ENCODE measurements at places on chromosomes 7 and 10. TPM values are rescaled to one million over a fixed set of nuclear protein-coding genes. Genes with fewer than 3 reads are reported as not detected.
A peak's percentile ranks its signal among the peaks of the same experiment; 100 is the strongest.

Gene TMEM139
- polyA plus RNA-seq = 0.19 TPM

DNA sequence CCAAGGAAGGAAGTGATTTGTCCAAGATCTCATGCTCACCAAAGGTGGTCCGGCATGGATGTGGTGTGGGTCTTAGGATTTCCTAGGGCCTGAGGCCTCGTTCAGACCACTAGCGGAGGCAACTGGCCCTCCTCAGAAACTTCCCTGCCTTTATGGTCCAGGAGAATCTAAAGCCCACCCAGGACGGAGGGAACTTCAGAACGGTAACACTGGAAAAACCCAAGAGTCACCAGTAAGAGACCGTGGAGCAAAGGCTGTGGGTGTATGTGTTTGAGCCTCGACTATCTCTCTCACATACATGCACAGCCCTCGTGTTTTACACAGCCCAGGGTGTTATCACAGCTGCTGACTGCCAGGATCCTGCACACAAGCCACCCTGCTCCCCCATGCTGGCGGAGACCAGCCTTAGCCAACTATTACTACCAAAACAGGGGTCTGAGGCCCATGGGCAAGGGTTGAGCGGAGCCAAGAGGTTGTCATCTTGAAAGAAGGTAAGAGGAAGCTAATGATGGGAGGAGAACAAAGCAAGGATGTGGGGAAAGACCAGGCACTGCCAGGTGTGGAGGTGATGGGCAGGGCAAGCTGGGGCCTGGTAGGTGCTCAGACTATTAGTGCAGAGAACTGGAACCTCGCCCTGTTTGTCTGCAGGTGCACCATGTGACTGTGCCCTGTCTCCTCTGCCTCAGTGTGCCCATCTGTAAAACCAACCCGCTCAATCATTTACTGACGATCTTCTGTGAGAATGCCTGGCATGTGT, 170.2 kb upstream of the ZMIZ1 start:
- no peak for DNase-seq
- no peak overlapping the region for H3K27ac ChIP-seq
- no peak overlapping the region for H3K4me3 ChIP-seq
- no peaks in the 10 kb centered on the region for H3K27me3 ChIP-seq

Gene NEUROG3
- not detected for polyA plus RNA-seq

GRCh38 chr7:4519819-4520520, 162.1 kb upstream of the FOXK1 start:
- no peaks in the 10 kb centered on the region for H3K27me3 ChIP-seq
- no peak for DNase-seq
- no peaks in the 10 kb centered on the region for H3K36me3 ChIP-seq
- no peaks in the 10 kb centered on the region for H3K4me1 ChIP-seq

- no peak overlapping the region for H3K27ac ChIP-seq
- H3K27me3 ChIP-seq = no peaks in the 10 kb centered on the region
- H3K4me1 ChIP-seq = no peaks in the 10 kb centered on the region
- no peaks in the 10 kb centered on the region for H3K36me3 ChIP-seq
- DNase-seq = no peak
Observed at GRCh38 chr10:63294781-63295180, 161.7 kb downstream of the NRBF2 start.

GRCh38 chr7:22452142-22452959, 47.6 kb downstream of the STEAP1B start:
- H3K4me3 ChIP-seq = peak overlapping the region; percentile 33
- peak; percentile 74 for DNase-seq
- peaks cover 29% of the 10 kb centered on the region for H3K36me3 ChIP-seq
- H3K27me3 ChIP-seq = no peaks in the 10 kb centered on the region
- no peak overlapping the region for H3K27ac ChIP-seq

DNA sequence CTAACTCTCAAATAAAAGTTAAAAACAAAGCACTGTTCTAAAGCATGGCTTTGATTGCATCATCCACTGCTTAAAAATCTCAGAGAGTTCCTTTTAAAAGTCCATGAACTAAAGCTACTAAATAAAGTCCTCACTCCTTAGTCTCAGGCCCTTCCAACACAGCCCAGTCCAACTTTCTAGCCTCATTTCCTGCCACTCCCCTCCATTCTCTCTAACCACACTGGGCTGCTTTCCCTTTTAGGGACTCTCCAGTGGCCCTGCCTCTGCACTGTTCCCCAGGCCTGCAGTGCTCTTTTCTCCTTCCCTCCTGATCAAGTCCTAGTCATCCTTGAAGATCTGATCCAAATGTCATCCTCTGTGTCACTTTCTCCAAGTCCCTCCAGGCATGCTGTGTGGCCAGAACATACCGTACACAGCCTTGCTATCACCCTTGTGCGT, 56.9 kb upstream of the PPP1R3C start:
- peaks cover 5% of the 10 kb centered on the region for H3K4me1 ChIP-seq
- no peak for DNase-seq
- no peak overlapping the region for H3K4me3 ChIP-seq

GRCh38 chr7:156753630-156754029, 113.1 kb downstream of the RNF32 start:
- no peaks in the 10 kb centered on the region for H3K27me3 ChIP-seq
- peaks cover 26% of the 10 kb centered on the region for H3K36me3 ChIP-seq
- no peaks in the 10 kb centered on the region for H3K4me1 ChIP-seq
- DNase-seq = no peak
- H3K27ac ChIP-seq = no peak overlapping the region

Gene POM121C
- polyA plus RNA-seq = 20.4 TPM

- H3K27ac ChIP-seq = no peak overlapping the region
- H3K4me1 ChIP-seq = no peaks in the 10 kb centered on the region
- H3K36me3 ChIP-seq = peaks cover 16% of the 10 kb centered on the region
- H3K4me3 ChIP-seq = no peak overlapping the region
Observed at GRCh38 chr7:96157856-96158255, 164.0 kb downstream of the SLC25A13 start.

Gene PIK3AP1
- polyA plus RNA-seq = 0.07 TPM

DNA sequence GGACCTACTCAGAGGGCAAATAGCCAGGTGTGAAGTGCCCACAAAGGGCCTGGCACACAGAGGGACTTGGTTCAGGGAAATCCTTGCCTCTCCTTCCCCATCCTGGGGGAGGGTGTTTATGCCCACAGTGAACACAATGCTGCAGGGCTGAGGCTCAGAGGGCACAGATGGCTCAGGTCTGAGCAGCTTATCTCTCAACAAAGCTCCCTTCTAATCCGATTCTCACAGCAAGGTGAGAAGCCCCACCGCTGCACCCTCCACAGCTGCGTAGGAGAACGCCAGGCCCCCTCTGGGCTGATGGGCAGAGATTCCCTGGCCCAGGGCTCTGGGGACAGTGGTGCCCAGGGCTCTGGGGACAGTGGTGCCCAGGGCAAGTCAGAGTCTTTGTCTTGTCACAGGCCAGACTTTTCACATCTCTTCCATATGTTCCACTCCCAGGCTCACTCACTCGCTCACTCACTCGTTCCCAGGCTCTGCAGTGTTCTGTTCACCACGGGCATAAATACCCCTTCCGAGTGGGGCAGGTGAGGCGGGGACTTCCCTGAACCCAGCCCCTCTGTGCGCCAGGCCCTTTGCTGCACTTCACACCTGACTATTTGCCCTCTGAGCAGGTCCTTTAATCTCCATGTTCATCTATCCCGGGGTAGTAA, 8.7 kb upstream of the CDHR1 start:
- no peaks in the 10 kb centered on the region for H3K4me1 ChIP-seq
- H3K4me3 ChIP-seq = no peak overlapping the region
- no peaks in the 10 kb centered on the region for H3K36me3 ChIP-seq
- H3K27ac ChIP-seq = no peak overlapping the region
- no peaks in the 10 kb centered on the region for H3K27me3 ChIP-seq
